ENCODE measurements at places on chromosomes 11 and 22.
A peak's percentile ranks its signal among the peaks of the same experiment; 100 is the strongest.

DNA sequence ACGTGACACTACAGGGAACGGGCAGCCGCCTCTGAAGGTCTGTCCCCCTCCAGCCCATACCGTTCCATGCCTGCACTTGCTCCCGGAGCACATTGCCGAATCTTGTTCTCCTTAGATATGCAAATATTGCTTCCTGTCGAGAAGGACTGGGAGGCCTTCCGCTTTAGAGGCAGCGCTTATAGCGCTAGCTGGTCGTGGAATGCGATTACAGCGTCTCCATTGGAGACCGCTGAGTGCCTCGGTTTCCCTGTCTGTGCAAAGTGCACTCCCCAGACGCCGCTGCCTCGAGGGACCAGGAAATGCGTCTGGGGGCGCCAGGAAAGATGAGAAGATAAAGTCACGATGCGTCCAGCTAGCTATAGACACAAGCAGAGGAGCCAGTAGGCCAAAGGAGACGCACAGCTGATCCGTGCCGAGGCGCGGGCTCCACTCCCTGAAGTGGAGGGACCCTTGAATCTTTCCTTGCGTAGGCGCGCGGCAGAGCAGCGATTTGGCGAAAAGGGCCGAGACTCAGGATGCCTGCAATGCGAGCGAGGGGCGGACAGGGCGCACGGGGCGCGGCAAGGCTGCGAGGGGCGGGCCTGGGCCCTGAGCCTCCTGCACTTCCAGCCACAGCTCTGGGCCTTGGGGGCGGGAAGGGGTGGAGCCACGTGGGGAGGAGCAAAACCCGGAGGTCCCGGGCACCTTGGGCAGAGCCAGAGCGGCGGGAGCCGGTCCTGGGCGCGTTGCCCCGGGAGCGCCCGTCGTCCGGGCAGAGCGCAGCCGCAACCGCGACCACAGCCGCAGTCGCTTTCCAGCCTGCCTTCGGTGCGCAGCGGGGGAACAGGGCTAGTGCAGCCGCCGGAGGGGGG lies at the start of gene RASSF10:
Gene RASSF10, plus strand, starts transcription at position 692 of the 851 bp plus-strand sequence. CDS start 261 bp downstream, outside the sequence.
- peak; percentile 76 for DNase-seq

DNA sequence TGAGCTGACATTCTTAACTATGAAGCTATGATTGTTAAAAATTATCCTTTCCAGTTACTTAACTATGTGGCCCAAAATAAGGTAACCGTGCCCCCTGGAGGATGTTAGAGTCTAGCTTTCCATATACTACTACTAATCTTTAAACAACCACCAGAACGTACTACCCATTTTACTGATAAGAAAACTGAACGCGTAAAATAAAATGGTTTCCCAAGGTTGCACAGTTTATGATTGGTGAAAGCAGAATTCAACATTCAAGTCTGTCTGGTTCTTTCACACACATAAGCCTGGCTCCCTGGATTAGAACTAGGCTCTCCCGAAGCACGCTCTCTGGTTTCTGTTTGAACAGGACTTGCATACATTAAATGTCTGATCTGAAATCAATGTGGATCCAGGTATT lies 437.8 kb upstream of the CCDC90B start:
- DNase-seq = peak; percentile 68

DNA sequence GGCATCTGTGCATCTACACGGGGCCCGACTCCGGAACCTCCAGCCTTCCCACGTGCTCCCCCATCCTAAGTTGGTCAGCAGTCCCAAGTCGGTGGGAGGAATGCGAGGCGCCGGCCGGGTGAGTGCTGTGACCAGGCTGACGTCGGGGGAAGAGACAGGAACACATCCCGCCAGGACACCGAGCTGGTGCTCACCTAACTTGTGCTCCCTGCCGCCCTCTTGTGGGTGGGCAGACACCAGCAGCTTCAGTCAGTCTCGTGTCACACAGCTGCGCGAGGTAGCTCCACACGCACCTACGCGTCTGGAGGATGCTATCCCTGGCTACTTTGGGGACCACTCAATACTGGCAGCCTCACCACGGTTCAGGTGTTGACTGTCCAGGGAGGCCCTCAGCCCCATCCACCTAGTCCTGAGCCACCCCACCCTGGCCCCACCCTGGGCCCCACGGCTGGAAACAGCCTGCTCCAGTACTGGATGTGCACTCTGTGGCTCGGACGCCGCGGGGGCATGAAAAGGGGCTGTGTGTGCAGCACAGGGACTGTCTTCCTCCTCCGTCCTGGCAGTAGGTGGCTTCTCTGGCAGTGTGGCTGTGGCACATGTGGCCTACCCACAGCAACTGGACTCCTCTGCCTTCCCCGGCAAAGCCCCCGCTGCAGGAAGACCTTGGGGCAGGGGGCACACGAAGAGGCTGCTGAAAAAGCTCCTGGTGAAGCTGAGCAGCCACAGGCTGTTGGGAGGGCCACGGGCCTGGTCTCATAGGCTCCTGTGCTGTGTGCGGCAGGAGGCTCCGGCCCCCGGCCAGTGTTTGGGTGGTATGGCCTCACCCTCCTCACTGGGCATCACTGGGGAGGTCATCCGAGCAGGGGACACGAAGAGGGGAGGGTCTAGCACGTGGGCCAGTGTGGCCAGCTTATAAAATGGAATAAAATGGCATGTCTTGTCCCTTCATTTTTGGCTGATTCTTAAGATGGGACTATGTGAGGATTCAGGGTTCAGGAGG lies 11.2 kb upstream of the BID start:
- no peak for DNase-seq

DNA sequence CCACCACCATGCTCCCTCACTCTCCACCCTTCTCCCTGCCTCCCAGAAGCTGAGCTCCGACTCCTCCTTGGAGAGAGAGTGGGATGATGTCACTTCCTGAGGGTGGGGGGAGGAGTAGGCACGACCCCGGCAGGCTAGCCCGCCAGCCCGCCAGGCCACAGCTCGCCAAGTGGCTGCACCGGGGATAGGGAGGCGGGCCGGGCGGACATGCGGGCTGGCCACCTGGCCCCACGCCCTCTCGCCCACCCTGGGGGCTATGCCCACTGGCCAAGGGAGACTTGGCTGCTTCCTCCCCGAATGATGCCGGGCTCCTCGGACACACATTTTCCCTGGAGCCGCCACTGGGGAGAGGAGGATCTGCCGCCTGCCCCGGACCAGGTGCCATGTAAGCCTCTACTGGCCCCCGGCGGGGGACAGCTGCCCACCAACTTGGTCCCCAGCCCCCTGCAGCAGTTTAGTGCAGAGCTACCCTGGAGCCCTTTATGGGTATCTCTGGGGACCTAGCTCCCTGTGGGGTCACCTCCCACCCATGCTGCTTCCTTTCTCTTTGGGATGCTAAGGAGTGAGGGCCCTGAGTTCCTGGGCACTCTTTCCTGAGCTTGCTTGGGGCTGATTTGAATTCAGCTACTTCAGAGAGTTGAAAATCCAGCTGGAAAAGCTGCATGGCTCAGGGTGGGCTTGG lies 33.7 kb upstream of the MYRF start:
- no peak for DNase-seq

DNA sequence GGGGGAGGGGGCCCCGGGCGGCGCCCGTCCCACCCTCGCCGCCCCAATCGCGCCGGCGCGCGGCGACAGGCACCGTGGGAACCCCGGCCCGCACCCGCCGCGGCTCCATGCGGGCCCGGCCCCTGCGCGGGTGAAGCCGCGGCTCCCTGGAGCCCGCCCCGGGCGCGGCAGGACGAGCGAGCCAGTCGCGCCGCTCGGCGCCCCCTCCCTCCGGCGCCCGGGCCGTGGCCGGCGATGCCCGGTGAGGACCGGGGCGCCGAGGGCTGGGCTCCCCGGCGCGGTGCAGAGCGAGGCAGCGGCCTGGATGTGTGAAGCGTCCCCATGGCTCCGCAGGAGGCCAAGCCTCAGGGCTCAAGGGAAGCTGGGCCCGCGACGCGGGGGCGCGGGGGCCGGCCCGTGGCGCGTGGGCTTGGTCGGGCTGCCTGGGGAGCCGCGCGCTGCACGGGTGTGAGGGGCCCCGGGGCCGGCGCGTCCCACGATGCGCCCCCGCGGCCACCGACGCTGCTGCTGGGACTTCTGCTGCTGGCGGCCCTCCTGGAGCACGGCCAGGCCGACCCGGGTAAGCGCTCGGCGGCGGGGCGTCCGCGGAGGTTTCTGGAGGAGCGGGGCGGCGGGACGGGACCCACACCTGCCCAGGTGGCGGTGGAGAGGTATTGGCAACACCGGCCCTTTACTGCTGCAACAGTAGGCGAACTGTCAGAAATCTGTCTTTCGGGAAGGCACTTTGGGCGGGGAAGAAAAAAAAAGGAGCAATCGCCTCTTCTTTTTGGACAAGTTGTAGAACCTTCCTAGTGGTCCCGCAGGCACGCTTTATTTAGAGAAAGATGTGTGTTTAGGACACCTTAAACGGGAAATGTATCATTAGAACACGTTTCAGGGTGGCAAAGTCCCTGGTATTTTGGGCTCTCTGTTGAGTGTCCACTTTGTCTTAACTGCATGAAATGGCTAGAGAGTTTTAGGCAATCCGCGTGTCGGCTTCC lies 119.4 kb downstream of the HIPK3 start:
- DNase-seq = no peak

DNA sequence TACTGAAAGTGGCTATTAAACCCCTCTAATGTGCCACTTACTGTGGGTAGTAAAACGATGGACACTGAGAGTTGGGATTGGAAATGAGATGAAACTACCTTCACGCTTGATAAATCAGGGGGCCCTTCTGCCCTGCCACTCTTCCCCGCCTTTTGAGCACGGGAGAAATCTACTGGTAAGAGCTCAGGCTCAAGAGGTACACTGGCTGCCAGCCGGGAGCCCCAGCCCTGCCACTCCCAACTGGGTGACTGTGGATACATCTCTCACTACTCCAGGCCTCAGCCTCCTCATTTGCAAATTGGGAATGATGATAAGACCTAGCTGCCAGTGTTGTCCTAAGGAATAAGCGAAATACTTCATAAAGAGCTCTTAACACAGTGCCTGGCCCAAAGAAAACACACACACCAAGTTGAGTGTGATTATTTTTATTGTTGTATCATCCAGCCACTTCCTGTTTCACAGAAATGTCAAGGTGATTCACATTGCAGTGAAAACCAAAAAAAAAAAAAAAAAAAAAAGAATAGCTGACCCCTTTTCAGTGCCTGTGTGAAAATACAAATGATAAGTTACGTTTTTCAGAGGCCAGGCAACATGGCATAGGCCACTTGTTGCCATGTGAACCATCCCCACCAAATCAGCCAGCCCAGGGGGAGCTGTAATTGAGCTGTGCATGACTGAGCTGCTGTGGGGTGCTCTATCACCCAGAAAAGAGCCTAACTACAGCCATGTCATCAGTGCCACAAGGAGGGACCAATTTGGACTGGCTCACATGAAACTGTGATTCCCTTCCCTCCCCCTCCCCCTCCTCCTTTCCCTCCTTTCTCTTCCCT lies 4.4 kb upstream of the ZNRD2 start:
- no peak for DNase-seq

- no peak for DNase-seq
Measured at GRCh38 chr11:74550991-74551753, 41.2 kb upstream of the POLD3 start.

DNA sequence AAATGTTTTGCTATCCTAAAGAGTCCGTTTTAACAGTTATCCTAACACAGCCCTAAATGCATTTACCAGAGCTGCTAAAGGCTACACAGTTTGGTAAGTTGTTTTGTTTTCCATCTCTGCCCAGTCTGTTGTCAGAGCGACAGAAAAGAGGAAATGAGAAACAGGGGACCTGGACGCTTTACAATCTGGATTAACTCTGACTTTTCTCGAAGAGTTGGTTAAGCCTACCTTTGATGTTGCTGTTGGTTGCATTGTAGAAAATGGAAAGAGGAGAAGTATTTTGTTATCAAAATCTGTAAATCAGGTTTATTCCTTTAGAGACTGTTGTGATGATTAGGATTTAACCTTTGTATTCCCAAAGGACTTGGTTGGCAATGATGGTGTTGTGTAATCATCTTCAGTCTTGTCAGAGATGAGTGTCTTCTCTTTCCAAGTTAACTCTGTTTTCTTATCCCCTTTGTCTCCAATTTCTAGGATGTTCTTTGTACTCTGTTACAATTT lies 481 bp downstream of the ANGPTL5 start:
- DNase-seq = no peak

DNA sequence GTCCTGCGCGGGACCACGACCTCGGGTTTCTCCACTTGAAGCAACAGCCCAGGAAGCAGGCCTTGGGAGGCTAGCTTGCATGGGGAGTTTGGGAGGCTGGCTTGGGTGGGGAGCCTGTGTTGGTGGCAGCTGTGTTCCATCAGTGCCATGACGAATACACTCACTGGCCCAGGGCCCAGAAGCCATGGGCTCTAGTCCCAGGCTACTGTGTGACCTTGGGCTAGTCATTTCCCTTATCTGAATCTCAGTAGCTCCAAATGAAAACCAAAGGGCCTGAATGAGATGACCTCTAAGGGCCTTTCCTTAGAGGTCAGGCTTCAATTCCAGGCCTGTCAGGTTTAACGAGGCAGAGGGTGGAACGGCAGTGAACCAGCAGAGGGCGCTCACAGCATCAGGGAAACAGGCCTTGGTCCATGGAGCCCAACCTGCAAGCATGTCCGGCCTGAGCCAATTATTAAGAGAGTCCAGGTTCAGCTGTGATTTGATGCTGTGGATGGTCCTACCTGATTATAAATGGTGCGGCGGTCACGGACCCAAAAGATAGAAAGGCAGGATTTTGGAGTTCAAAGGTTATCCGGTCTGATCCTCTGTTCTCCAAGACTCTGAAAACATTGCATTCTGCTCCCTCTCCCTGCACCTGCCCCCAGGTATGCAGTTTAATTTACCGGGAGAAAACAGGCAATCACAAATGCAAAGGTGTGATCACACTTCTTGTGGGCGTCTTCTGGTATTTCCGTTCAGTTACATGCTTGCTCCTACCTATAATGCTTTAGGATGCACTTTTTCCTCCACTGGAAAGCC lies 15.9 kb downstream of the PTPN5 start:
- no peak for DNase-seq

GRCh38 chr22:41757502-41757901 lies 43.0 kb upstream of the CCDC134 start:
- no peak for DNase-seq

GRCh38 chr11:120695426-120695825 lies 183.9 kb downstream of the GRIK4 start:
- no peak for DNase-seq

- no peak for DNase-seq
Measured at GRCh38 chr22:46229701-46230100, 20.4 kb downstream of the CDPF1 start.

GRCh38 chr11:1262172-1263006 lies 39.5 kb downstream of the MUC5B start:
- peak; percentile 59 for DNase-seq

GRCh38 chr11:108609682-108610081 lies 16.1 kb upstream of the EXPH5 start:
- DNase-seq = no peak

- no peak for DNase-seq
Measured at GRCh38 chr11:65796726-65797601, 10.1 kb downstream of the OVOL1 start.

- no peak for DNase-seq
Measured at GRCh38 chr11:23010790-23011335, 150.6 kb upstream of the CCDC179 start.

- no peak for DNase-seq
Measured at GRCh38 chr11:110323786-110324185, 27.4 kb upstream of the RDX start.

- no peak for DNase-seq
Measured at GRCh38 chr22:49571326-49571725, 256.3 kb downstream of the BRD1 start.

All from NCI-H1436 treated with DMSO at 0.1 percent for 48 hours (cell line).